PC-9 (cell line): ENCODE measurements at places on chromosomes 5 and 9. TPM values are rescaled to one million over a fixed set of nuclear protein-coding genes. Genes with fewer than 3 reads are reported as not detected.

Gene PCDHGA11
- total RNA-seq, result 0.18 and 0.22 TPM in 2 replicates

Gene CTSL
- total RNA-seq, result 82.6 and 105 TPM in 2 replicates

Gene PLPPR1
- not detected in 2 replicates for total RNA-seq

Gene FAM169A
- 2.1 and 3.9 TPM in 2 replicates for total RNA-seq

GRCh38 chr5:122902263-122902662, 56.9 kb downstream of the SNX24 start:
- DNase-seq, result no peak

DNA sequence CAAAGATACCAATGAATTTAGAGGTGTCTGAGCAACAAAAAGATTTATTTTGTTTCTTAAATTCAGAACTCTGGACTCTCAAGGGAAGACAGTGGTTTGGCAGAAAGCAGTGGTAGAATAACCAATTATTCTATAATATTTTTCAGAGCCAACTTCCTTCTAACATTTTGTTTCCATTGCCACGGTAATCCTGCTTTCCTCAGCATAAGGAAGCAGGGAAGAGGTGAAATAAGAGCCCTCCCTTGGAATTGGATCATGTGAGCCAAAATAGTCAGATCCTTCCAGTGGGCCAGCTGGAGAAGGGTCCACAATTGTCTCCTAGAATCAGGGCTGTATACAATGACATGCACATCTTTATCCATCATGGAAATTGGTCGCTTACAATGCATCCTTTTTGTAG, 130.0 kb upstream of the MAP1B start:
- no peak for DNase-seq

- no peak for DNase-seq
Observed at GRCh38 chr5:142319560-142320429, 5.0 kb downstream of the SPRY4 start.

DNA sequence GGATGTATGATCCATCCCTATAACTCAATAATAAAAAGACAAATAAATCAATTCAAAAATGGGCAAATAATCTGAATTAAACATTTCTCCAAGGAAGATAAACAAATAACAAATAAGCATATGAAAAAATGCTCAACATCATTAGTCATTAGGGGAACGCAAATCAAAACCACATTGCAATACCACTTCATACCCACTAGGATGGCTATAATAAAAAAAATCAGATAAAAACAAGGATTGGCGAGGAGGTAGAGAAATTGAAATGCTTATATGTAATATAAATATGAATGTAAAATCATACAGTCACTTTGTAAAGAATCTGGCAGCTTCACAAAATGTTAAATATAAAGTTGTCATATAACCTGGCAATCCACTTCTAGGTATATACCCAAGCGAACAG, 52.3 kb upstream of the TBCA start:
- no peak for DNase-seq

Gene RC3H2
- total RNA-seq, result 58.8 and 59.3 TPM in 2 replicates

GRCh38 chr5:170393235-170393634, 4.1 kb upstream of the KCNMB1 start:
- no peak for DNase-seq

Gene PCDHA11
- not detected in 2 replicates for total RNA-seq

GRCh38 chr9:136686794-136687711, at the start of gene AGPAT2:
Gene AGPAT2, minus strand, starts transcription at chr9:136687457. Its CDS starts 100 bp downstream, at chr9:136687357.
- DNase-seq, result peak; percentile 86

DNA sequence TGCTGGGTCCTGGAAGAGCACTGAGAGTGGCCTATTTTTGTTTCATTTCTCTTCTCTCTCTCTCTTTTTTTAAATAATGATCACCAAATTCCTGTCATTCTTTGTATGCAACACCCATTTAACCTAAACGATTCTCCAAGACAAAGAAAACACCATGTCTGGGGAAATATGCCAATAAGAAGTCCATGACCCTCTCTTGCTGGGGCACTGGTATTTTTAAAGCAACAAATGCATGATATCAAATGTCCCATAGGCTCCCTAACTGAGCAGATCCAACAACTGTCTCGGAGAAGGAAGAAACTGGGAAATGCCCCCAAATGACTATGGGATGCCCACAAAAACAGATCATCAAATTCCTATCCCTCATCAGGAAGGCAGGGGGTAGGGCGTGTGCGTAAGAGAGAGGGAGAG, 567.4 kb downstream of the CCDC171 start:
- no peak for DNase-seq

DNA sequence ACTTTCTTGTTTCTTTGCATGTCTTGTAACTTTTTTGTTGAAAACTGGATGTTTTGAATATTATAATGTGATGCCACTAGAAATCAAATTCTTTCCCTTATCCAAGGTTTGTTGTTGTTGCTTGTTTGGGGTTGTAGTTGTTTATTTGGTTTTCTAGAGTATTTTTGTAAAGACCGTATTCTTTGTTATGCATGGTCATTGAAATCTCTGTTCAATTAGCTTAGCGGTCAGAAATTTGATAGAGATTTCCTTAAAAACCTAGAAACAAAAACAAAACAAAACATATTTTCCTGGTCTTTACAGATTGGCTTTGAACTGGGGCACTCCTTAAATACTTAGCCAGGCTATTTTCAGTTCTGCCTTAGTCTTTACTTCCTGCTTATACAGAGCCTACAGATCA, 21.9 kb downstream of the SOX30 start:
- no peak for DNase-seq

DNA sequence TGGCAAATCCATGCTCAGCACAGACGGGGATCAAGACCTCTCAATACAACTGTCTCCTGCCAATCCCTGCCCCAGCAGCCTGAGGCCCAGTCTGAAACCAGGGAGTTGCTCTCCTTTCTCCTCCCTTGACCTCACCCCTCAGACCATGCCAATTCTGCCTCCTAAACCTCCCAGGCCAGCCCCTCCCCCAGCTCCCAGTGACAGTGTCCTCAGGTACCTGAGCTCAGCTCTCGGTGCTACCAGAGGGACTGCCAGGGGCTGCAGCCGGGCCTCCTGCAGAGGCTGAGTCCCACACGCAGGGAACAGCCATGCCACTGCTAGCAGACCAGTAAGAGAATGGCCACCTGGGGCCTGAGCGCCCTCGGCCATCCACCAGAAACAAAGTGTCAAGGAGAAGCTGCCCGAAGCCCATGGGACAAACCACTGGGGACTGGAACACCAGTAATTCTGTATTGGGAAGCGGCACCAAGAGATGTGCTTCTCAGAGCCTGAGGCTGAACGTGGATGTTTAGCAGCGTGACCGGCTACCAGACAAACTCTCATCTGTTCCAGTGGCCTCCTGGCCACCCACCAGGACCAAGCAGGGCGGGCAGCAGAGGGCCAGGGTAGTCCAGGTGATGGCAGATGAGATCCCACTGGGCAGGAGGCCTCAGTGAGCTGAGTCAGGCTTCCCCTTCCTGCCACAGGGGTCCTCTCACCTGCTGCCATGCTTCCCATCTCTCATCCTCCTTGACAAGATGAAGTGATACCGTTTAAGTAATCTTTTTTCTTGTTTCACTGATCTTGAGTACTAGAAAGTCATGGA, 557 bp upstream of the IL3 start:
- DNase-seq, result no peak

- no peak for DNase-seq
Observed at GRCh38 chr5:157469073-157469472, 9.1 kb downstream of the NIPAL4 start.

Gene FGF18
- total RNA-seq, result 0.52 and 1.1 TPM in 2 replicates

Gene PCDHB11
- not detected in 2 replicates for total RNA-seq

DNA sequence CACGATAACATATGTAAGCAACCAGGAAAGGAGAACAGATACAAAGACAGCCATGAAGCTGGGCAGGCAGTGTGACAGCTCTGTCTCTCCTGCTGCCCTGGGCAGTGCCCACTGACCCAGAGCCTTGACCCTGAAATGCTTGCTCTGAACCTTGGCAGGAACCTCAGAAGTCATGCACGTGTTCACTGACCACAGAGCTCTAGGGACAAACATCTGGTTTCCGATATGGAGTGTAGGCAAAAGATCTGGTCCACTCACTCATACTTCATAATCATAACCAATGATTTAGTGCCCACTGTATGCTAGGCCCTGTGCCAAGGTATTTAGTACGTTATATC, 102.6 kb downstream of the FSTL4 start:
- no peak for DNase-seq

Gene CMBL
- total RNA-seq, result 286 and 294 TPM in 2 replicates

Gene ANGPTL2
- total RNA-seq, result 0.13 TPM in 1 of 2 replicates, not detected in the other

DNA sequence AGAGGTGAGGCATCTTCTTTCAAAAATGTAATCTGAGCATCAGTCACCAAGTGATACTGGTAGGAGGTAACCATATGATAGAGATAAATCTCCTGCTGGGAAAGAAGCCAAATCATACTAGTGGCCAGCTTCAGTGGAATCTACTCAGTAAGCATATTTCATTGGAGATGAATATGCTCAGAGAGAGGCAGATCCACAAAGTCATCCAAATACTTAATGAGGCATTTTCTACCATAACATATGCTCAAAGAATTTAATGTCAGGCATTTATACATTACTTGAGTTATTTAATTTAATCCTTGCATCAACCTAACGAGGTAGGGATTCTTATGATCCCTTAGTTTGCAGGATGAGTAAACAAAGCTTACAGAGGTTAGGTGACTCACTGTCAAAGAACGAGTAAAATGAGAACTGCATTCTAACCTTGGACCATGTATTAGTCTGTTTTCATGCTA, 50.9 kb upstream of the DMRTA1 start:
- peak; percentile 1 for DNase-seq

DNA sequence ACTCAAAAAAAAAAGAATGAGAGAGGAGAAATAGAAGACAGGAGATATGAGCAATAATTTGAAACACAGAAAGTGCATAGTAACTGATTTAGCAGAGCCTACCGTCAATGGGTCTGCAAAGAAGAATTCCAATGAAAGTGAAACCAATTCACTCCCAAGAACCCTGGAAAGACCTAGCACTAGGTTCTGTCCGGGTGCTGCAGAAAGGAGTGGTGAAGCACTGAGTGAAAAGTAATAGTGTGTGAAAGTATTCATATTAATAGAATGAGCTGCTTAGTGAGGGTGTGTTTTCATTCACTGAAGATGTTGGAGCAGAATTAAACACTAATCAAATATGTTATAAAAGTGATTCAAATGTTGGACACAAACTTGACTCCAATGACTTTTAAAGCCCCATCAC, 51.3 kb upstream of the SLC30A5 start:
- DNase-seq, result no peak

DNA sequence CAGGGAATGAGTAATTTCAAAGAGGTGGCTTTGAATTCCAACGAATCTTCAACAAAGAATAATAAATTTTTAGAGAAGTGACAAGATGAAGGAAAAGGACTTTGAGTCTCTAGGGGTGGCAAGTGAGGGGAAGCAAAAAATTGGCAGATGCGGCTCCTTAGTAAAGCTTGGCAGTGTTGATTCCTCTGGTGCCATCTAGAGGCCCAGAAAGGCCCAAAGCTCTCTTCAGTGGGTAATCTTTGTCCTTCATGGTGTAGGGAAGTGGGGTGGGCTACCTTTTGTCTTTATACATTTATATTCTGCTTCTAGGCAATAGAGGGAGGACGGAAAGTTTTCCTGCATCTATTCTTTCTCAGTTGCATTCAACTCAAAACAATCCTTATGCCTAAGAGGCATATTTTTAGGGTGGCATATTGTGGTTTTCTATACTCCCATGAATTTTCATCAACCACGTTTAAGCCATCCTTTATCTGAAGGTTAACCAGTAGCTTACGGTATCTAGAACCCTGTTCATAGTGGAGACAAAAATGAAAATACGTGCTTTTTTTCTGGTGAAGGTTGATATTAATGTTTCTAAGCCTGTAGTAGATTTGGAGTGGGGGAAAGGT, 17.5 kb upstream of the ROPN1L start:
- no peak for DNase-seq

DNA sequence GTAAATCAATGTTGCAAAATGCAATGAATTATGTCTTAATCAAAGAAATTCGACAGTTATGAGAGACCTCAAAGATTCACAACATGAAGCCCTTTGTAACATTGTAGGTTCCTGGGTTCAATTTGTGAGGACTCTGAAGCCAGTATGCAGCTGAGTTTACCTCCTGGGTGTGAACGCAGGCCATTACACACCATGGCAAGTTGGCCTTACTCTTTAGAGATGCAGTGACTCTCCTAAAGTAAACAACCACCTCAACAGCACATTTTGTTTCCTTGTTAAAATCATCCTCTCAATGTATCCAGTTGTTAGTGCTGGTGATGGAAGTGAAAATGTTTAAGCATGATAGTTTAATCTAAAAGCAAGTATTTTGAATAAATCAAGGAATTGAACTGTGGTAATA, 73.8 kb downstream of the JAKMIP2 start:
- no peak for DNase-seq

DNA sequence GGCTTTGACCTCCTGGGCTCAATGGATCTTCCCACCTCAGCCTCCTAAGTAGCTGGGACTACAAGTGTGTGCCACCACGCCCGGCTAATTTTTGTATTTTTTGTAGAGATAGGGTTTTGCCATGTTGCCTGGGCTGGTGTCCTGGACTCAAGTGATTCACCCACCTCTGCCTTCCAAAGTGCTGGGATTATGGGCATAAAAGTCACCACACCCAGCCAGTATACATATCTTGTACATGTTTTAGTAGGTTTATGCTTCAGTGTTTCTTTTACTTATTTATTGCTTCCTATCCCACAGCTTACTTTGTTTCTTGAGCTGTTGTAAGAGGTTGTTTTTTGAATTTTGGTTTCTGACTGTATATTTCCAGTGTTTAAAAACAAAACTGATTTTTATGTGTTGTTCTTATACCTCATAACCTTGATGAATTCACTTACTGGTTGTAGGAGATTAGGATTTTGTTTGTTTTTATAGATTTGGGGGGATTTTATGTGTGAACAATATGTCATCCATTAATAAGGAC, 12.9 kb downstream of the FBXW5 start:
- DNase-seq, result no peak

Gene PCDHGA6
- 0.17 TPM in 1 of 2 replicates, not detected in the other for total RNA-seq

GRCh38 chr9:36808251-36808650, 225.8 kb downstream of the PAX5 start:
- no peak for DNase-seq

- DNase-seq, result peak; percentile 77
Observed at GRCh38 chr9:84261070-84261746, 79.3 kb downstream of the SLC28A3 start.

DNA sequence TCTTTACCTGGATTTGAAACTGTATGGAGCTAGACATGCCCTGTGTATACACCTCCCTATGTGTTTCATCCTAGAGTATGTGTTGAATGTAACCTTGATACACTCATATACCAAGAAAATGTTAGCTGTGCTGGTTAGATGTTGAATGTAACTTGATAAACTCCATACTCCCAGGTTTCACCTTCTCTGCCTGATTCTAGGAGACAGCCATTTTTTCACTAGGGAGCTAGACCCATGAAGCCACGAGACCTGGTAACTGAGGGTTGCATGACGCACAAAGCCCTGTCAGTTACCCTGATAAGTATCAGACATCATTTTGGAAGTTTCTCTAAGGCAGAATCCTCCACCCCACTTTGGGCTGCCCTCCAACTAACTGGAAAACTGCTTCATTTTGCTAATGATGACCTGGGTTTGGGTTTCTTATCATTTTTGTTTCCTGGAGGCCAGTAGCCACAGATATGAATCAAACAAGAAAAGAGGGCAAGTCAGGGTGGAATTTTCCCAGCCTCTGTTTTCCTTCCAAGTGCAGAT, 478.5 kb upstream of the KIF2A start:
- DNase-seq, result no peak
